ENCODE measurements at places on chromosomes 2 and 18. TPM values are rescaled to one million over a fixed set of nuclear protein-coding genes. Genes with fewer than 3 reads are reported as not detected.
A peak's percentile ranks its signal among the peaks of the same experiment; 100 is the strongest.

The DAW1 gene
- 0.08 TPM for polyA plus RNA-seq

The TBR1 gene
- polyA plus RNA-seq, result not detected

DNA sequence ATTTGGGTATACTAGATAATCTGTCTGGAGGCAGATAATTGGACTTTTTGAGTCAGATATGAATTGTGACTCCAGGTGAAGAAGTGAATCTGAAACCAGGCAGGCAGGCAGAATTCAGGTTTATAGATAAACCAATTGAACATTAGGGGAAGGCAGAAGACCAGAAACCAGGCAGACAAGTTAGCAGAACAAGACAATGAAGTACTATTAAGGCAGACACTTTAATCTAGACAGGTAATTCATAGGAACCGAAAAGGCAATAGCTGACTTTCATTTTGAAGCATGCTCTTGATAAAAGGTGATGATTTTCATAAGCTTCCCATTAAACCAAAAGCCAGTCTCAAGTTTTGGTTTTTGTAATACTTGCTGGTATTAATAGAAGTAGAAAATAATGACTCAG, 19.3 kb upstream of the SLC4A10 start:
- DNase-seq, result no peak

DNA sequence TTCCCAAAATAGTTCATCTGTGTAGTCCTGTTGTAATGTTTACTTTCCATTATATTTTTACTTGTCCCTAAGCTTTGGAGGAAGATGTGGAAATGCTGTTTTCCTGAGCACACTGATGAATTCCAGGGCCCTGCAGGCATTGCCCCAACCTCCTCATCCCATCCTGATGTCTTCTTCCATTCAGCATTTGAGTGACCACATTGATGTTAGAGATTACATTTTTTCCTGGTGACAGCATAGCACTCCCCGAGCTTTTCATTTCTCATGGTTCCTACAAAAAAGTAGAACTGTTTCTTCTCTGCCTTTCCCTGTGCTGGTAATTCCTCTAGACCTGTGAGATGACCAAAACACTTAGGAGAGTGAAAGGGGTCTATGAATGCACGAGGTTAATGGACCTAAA, 4.8 kb downstream of the IL36A start:
- DNase-seq, result no peak

The RAX gene
- not detected for polyA plus RNA-seq

DNA sequence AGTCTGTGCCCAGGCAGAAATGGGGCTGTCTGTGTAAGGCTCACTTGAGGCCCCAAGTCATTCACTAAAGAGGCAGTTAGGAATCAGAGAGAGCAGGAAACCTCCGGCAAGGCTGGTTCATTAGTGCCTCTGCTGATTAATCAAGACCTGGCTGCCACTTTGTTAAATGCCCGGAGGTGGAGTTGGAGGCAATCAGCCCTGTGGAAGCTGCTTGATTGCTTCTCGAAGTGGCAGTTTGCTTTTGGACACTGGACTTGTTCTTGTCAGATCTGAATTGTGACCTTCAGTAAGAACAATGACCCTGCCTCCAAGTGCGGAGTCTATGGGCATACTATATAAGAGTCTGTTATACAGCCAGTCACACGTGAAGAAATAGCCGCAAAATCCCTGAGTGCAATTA, 183.9 kb upstream of the LINC00305 start:
- no peak for DNase-seq

- DNase-seq, result no peak
Measured at GRCh38 chr18:36181898-36182506, 5.3 kb upstream of the MOCOS start.

- no peak for DNase-seq
Measured at GRCh38 chr2:75482398-75482797, 78.3 kb downstream of the EVA1A start.

- DNase-seq, result no peak
Measured at GRCh38 chr18:68355637-68356036, 359.3 kb downstream of the TMX3 start.

DNA sequence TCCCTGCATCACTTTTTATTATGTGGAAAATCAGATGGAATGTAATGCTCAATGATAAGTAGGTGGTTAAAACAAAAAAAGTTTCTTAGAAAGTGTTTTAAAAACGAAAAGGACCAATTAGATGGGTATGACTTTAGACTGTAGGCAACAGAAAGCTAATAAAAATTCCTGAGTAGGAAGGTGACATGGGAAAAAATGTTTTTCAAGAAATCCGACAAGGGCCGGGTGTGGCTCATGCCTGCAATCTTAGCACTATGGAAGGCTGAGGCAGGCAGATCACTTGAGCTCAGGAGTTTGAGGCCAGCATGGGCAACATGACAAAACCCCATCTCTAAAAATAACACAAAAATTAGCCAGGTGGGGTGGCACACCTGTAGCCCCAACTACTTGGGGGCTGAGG, 126.1 kb downstream of the THADA start:
- no peak for DNase-seq

DNA sequence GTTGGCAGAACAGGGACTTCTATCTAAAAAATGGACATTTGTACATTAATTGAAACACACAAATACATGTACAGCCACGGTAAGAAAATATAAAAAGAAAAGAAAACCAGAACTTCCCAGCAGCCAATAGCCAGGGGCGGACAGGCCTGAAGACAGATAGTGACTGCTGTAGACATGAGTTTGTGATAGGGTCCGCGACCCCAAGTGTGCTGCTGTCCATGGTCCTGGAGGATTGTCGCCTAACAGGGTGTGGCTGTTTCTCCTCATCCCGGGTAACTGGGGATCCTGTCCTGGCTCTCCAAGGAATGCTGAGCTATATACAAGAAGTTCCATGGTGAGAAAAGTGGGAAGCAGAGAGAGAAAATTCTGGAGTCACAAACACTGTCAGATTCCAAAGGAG, 266.5 kb upstream of the SALL3 start:
- no peak for DNase-seq

DNA sequence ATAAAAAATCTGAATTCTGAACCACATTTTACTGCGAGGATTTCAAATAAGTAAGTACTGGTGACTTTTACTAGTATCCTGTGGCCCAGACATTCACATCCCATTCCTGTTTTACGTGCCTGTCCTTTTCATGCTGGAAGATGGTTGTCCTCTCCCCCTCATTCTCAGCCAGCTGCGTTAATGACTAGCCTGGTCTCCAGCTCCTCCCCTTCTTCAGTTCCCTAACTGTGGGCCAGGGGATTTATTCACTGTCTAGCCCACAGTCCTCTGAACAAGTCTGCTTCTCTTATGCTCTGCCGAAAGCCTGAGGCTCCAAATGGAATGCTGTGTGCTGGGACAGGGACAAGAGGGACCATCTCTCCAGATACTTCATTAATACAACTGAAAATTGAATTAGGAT, 373.9 kb downstream of the PTPRM start:
- DNase-seq, result no peak

- DNase-seq, result no peak
Measured at GRCh38 chr2:60741576-60741975, 14.5 kb upstream of the PAPOLG start.

- no peak for DNase-seq
Measured at GRCh38 chr18:3590096-3590630, 140.2 kb downstream of the TGIF1 start.

GRCh38 chr18:59516356-59517155, 157.5 kb upstream of the LMAN1 start:
- no peak for DNase-seq

- no peak for DNase-seq
Measured at GRCh38 chr2:219897456-219897855, 270.0 kb downstream of the SLC4A3 start.

GRCh38 chr2:65057054-65057375, 799 bp downstream of the CEP68 start:
- no peak for DNase-seq

- no peak for DNase-seq
Measured at GRCh38 chr2:111239107-111239506, 118.4 kb downstream of the BCL2L11 start.

- DNase-seq, result no peak
Measured at GRCh38 chr2:9473308-9473984, 905 bp upstream of the IAH1 start.

The PLCL1 gene
- 14.3 TPM for polyA plus RNA-seq

DNA sequence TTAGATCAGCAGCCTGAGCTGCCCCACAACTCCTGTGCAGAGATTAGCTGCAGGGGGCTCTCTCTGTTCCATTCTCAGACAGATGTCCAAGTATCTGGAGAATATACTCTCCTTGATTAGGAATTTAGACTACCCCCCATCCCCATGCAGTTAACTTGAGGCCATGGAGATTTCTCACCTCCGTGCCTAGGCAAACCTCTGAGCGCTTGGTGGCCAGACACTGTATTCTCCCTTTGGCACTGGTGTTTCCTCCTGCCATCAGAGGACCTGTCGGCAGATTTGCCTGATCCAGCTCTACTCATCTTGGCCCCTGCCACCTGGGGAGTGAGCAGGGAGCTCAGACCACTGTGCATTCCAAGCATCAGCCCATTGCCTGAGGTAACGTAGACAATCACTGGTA, 48.3 kb downstream of the ZNF804A start:
- DNase-seq, result no peak

GRCh38 chr2:134855709-134856108, 17.3 kb downstream of the ACMSD start:
- no peak for DNase-seq

The GAL3ST2 gene
- 0.20 TPM for polyA plus RNA-seq

GRCh38 chr2:8850845-8851487, 13.6 kb upstream of the KIDINS220 start:
- no peak for DNase-seq

- DNase-seq, result no peak
Measured at GRCh38 chr18:10789180-10789579, 263.4 kb downstream of the NAPG start.

- DNase-seq, result no peak
Measured at GRCh38 chr18:69840445-69840844, 107.2 kb downstream of the CD226 start.

DNA sequence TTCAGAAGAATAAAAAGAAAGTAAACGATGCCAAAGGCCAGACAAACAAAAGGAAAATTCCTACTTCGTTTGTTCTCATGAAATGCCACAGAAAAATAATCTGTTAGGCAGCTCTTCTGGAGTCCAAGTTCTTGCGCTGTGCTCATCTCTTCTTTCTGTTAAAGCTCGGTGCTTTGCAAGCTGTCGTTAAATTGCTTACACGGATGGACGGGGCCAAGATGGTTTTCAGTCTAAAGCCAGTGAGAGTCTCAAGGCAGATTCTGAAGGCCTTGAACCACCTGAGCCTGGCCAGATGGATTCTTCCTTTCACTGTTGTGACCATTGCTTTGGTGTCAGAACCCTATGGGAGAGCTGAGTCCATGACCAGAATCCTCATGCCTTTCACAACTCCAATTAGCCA, 97.6 kb upstream of the RMDN2 start:
- no peak for DNase-seq

The CFAP65 gene
- not detected for polyA plus RNA-seq

- DNase-seq, result no peak
Measured at GRCh38 chr2:55148269-55148668, 83.8 kb downstream of the CLHC1 start.

The MAPRE3 gene
- 28.0 TPM for polyA plus RNA-seq

DNA sequence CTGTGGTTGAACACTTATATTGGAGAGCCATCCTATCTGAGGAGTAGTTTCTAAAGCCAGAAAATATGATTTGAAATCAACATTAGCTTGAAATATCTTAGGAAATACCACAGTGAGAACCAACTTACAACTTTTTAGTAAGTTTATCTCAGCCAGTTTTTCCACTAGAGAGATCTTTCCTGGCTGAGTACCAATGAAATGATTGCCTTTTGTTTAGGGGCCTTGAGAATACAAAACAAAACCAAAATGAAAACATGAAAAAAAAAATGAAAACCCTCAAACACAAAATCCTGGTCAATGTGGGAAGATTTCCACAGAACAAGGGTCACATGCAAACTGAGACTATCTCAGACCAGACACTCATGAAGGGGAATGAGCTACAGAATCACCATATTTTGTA, 429.0 kb downstream of the SETBP1 start:
- no peak for DNase-seq

The MTIF2 gene
- polyA plus RNA-seq, result 20.1 TPM

DNA sequence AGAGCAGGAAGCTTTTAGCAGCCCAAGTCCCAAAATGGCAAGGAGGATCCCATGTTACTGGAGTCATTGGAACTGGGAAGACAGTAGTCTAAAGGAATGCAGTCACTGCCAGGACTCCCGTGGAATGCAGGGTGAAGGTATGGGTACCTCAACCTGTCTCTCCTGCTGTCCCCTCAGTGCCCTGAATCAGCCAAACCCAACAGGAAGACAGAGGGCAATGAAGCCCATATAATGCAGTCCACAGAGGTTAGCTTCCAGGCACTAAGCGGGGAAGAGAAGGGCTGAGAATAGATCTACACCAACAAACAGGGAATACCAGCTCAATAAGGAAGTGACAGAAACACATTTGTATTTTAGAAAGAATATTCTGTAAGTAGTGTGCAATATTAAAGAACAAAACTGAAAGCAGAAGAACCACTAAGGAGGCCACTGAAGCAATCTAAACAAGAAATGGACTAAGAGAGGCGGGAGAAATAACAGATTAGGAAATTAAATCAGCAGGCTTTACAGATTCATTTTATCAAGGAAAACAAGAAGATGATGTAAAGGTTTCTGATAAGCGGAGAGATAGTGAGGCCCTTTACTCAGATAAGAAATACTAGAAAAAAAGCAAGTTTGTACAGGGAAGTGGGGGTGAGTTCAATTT, 8.3 kb downstream of the NEMP2 start:
- no peak for DNase-seq

- no peak for DNase-seq
Measured at GRCh38 chr2:144449028-144449406, 70.9 kb downstream of the ZEB2 start.

DNA sequence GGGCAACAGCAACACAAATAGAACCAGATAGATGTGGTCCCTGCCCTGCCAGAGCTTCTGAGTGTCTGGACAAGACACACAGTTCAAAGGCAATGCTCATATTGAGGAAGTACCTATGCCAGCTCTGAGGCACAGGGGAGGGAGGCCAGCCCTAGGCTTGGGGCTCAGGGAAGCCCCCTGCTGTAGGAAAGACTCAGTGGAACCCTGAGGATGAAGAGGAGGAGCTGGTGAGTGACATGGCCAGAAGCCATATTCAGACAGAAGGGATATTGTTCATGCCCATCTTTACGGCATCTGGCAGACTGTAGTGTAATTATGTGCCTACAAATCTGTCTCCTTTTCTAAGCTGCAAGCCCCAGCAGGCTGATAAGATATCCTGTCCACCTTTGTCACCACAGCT, 8.8 kb downstream of the SIGLEC15 start:
- no peak for DNase-seq

- DNase-seq, result peak; percentile 25
Measured at GRCh38 chr2:210662560-210662959, 106.2 kb downstream of the CPS1 start.

The AKAIN1 gene
- not detected for polyA plus RNA-seq

Measured in forelimb muscle (tissue), 1 donor.